Right kidney (tissue), 9 donors: ENCODE measurements at places on chromosomes 12 and 14.
A peak's percentile ranks its signal among the peaks of the same experiment; 100 is the strongest.

DNA sequence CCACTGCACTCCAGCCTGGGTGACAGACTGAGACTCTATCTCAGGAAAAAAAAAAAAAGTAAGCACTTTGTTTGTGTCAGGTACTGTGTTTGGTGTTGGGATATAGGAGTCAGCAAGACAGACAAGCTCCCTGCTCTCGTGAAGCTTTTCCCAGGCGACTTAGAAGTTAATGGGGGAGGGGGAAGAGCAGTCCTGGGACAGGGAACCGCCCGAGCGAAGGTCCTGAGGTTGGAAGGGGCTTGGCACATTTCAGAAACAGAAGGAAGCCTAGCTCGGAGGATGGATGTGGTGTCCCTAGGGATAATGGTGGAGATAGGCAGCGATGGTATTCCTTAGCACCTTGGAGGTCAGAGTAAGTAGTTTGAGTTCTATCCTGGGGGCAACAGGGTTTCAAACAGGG, 8.5 kb upstream of the COX6A1 start:
- DNase-seq, result no peak

DNA sequence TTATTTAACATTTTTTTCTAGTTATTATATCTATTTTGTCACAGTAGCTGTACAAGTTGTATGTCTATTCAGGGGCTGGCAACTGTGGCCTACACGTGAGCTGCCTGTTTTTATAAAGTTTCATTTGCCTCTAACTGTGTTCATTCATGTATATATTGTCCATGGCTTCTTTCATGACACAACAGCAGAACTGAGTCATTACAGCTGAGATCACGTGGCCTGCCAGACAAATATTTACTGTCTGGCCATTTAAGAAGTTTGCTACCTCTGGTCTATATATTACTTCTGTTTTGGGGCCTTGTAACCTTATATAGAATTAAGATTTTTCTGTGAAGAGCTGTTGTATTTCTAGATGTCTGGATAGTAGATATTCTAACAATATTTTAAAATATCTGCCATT, 37.9 kb downstream of the KIAA0586 start:
- DNase-seq, result no peak

GRCh38 chr12:66688846-66689439, 10.1 kb upstream of the GRIP1 start:
- peak; percentile 38 for DNase-seq

GRCh38 chr12:31626270-31626995, 33.1 kb upstream of the ETFBKMT start:
- no peak for DNase-seq

DNA sequence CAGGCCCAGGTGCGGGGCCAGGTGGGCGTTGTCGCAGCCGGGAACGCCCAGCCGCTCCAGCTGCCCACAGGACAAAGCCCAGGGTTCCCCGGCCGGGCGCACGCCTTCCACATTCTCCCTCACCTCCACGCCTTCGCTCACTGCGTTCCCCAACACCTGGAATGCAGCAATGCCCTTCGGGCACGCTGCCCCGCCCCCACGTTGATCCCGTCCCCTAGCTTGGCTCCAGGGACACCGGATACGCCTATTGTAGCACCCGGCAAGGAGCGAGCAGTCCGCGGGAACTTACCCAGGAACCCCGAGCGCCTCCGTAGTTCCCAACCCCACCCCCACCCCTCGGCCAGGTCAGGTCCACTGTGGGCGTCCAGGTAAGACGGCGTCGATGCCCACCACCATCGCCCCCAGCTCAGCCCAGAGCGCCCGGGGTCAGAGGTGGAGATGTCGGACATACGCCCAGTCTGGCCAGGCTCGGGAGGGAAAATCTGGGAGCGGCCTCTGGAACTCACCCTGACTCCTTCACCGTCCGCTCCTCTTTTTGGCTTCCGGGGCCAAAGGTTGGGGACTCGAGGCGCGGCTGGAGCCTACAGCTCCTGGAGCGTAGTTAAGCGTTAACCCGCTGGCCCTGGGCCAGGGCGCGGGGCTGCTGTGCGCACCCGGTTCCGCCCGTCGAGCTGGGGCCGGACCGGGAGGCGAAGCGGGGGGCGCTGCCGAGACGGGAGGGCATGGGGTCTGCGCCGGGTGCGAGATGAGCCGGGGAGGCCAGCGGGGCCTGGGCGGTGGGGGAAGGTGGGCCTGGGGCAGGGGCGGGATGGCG, 594 bp upstream of the CEP170B start:
- peak; percentile 70 for DNase-seq

DNA sequence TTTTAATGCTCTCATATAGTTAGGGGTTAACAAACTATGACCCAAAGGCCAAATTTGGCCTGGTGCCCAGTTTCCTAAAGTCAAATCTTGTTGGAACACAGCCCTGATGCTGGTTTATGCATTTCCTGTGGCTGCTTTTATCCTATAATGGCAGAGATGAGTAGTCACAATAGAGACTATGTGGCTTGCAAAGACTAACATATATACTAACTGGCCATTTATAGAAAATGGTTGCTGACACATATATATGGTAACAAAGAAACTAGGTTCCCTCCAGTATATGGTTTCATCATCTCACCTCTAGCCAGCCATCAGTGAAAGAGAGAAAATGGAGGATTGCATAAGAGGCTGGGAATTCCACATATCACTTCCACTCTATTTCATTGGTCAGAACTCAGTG, 10.8 kb downstream of the NAV3 start:
- DNase-seq, result no peak

DNA sequence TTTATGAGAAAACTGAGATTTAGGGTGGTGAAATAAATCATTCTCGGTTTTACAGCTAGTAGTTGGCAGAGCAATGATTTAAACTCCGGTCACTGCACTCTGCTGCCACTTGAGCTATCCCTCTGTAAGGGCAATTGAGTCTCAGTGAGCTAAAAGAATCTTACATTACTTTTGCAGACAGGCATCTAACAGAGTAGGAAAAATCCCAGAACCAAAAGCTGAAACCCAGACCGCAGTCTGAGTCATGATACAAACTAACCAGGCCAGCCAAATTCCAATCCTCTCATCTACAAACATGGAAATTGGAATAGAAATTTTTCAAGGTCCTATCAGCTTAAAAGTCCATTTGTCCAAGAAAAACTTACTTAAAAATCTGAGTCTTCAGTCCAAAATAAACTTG, 73.7 kb downstream of the ANKS1B start:
- DNase-seq, result no peak

DNA sequence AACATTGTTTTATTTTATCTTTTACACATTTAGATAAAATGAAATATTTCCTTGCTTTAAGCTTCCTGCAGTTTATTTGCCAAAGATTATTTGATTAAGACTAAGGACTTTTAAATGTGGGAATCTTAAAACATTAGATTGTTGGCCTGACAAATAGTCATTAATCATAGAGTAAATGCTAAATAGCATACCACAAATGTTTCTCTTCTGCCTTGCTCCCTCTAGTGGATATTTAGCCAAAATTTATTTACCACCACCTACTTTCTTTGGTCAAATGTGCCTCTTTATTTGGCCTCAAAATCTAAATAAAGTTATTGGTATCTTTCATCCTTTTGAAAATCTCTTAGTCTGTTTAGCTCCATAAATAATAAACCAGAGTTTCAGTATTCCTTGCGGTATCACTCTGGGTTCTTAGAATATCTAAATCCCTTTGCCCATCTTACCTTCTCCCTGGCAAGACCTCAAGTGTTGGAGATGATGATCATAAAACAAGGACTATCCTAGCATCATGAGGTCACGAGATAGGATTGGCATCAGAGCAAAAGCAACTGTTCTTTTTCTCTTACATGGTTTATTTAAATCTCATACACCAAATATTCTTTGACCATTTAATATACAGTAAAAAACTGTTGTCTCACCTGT, 150.6 kb upstream of the AEBP2 start:
- DNase-seq, result peak; percentile 7

DNA sequence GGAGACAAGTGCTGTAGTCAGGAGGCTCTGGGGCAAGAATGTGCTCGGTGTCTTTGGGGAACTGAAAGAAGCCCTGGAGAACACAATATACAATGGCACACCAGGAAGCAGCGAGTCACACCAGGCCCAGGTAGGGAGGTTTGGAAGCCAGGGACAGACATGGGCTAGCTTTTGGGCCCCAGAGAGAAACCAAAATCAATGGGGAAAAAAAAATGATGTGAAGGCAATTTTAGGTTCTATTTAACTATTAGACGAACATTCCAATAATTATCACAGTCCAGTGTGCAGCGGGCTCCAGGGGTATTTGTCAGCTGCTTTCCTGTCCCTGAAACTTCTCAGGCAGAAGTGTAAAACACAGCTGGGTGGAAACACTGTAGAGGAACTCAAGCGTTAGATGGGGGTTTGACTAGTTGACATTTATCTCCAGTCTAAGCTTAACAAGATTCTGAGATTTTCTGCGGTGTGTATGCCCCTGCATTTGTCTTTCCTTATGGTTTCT, 21.8 kb upstream of the EGLN3 start:
- no peak for DNase-seq

- no peak for DNase-seq
Observed at GRCh38 chr14:82879949-82880535, 1346.4 kb upstream of the SEL1L start.

DNA sequence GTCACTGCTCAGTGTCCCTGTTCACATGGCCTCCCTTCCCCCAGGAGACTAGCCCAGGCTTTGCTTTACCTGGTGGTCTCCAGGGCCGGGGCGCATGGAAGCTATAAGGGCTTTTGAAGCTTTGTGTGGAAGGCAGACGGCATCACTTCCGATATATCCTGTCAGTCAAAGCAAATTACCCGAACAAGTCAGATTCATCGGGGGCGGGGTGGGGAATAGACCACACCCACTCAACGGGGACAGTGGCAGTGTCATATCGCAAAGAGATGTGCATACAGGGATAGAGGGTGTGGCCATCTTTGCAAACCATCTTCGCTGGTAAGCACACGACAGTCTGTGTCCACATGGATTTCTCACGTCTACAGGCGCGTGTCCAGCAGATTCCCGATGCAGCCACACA, 127.3 kb downstream of the GLT1D1 start:
- no peak for DNase-seq

- no peak for DNase-seq
Observed at GRCh38 chr14:34837801-34838322, 37.3 kb downstream of the BAZ1A start.

- DNase-seq, result no peak
Observed at GRCh38 chr14:57018065-57018464, 207.8 kb upstream of the OTX2 start.

DNA sequence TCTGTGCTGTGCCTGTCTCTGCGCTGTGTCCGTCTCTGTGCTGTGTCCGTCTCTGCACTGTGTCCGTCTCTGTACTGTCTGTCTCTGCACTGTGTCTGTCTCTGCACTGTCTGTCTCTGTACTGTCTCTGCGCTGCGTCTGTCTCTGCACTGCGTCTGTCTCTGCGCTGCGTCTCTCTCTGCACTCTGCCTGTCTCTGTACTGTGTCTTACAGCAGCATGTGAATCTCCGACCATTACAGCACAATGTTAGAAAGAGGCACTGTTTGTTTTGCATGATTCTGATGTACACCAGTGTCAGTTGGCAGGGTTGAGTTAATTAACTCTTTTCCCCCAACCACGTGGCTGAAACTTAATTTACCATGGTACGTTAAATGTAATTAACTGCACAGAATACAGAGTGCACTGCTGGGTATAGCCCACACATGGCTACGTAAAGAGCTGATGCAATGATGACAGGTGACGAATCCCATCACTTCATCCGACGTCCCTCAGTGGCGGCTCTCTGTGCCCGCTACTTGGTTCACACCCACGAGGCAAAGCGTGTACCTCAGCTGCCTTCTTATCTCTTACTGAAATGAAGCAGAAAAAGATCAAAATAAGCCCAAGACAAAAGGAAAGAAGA, 127.7 kb upstream of the SFSWAP start:
- DNase-seq, result no peak

- no peak for DNase-seq
Observed at GRCh38 chr12:103848143-103848542, 7.1 kb upstream of the NT5DC3 start.

- no peak for DNase-seq
Observed at GRCh38 chr12:64627771-64628170, 17.5 kb downstream of the RASSF3 start.

- no peak for DNase-seq
Observed at GRCh38 chr14:83320837-83321236, 1787.2 kb upstream of the SEL1L start.

DNA sequence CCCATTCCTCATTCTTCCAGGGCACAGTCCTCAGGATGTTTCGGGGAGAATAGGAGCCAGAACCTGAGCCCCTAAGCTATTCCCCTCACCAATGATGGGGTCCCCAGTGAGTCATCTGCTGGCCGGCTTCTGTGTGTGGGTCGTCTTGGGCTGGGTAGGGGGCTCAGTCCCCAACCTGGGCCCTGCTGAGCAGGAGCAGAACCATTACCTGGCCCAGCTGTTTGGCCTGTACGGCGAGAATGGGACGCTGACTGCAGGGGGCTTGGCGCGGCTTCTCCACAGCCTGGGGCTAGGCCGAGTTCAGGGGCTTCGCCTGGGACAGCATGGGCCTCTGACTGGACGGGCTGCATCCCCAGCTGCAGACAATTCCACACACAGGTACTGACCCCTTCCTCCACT, 1.3 kb downstream of the SLC39A5 start:
- no peak for DNase-seq

DNA sequence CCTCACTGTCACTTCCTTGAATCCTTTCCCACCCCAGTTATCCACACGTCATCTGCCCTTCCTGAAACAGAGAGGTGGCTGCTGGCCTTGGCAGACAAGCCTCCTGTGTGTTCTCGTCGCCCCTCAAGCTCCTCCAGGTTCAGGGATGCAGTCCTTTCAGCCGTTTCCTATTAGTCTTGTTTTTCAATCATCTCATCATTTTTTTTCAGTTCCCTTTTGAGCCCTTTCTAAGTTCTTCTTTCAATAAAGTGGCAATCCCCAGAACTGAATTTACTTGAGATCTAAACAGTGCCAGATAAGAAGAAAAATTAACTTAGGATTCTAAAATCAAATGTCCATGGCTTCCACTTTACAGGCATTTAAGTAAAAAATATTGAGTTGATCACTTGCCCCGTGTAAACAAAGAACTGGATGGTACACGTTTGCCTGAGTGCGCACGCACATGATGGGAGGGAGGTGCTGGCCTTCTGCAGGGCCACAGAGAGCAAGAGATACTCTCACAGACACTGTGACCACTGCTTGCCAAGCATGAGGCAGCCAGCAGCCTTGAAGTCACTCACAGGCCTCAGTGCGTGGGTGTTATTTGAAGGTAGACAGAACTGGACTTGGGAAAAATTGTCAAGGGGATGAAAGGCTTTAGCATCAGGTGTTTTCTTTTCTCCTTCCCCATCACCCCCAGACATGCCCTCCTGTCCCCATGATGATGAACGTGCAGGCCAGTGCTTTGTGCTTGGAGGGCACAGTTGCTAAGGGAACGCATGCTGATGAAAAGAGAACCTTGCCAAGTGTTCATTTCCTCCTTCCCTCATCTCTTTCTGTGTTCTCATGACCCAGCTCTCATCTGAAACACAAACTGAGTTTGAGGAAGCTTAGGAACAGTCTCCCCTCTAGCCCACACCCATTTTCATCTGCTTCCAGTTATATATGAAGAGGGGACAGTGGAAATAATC, 408.3 kb downstream of the EGLN3 start:
- DNase-seq, result no peak
